ENCODE measurements at places on chromosomes 7 and 10. TPM values are rescaled to one million over a fixed set of nuclear protein-coding genes. Genes with fewer than 3 reads are reported as not detected.

C10orf53 gene
- total RNA-seq = not detected

AOAH gene
- 4.5 TPM for total RNA-seq

PPIA gene
- total RNA-seq = 2,296 TPM

ICA1 gene
- 0.93 TPM for total RNA-seq

FIS1 gene
- 122 TPM for total RNA-seq

ABCF2 gene
- total RNA-seq = 25.1 TPM

HMX3 gene
- not detected for total RNA-seq

AKR1C3 gene
- total RNA-seq = 11.6 TPM

SYNPO2L gene
- total RNA-seq = not detected

HKDC1 gene
- 9.6 TPM for total RNA-seq

IQUB gene
- total RNA-seq = 0.10 TPM

ADCYAP1R1 gene
- not detected for total RNA-seq

LRRN3 gene
- total RNA-seq = 253 TPM

CYP3A4 gene
- not detected for total RNA-seq

ACBD7 gene
- 4.5 TPM for total RNA-seq

CREB3L2 gene
- 28.6 TPM for total RNA-seq

ESYT2 gene
- total RNA-seq = 118 TPM

MOGAT3 gene
- total RNA-seq = not detected
